ENCODE measurements at places on chromosomes 5 and 9. TPM values are rescaled to one million over a fixed set of nuclear protein-coding genes. Genes with fewer than 3 reads are reported as not detected.

The SHC3 gene
- not detected for total RNA-seq

GRCh38 chr9:80086822-80087345, 515.1 kb downstream of the TLE4 start:
- DNase-seq, result no peak
- no peak overlapping the region for H3K27ac ChIP-seq
- no peak overlapping the region for H3K4me3 ChIP-seq

GRCh38 chr5:67409126-67409777, 212.7 kb upstream of the CD180 start:
- no peaks in the 10 kb centered on the region for H3K4me1 ChIP-seq
- DNase-seq, result no peak
- peaks cover 4% of the 10 kb centered on the region for H3K27me3 ChIP-seq
- no peak overlapping the region for H3K4me3 ChIP-seq
- H3K36me3 ChIP-seq, result no peaks in the 10 kb centered on the region
- H3K27ac ChIP-seq, result no peak overlapping the region

DNA sequence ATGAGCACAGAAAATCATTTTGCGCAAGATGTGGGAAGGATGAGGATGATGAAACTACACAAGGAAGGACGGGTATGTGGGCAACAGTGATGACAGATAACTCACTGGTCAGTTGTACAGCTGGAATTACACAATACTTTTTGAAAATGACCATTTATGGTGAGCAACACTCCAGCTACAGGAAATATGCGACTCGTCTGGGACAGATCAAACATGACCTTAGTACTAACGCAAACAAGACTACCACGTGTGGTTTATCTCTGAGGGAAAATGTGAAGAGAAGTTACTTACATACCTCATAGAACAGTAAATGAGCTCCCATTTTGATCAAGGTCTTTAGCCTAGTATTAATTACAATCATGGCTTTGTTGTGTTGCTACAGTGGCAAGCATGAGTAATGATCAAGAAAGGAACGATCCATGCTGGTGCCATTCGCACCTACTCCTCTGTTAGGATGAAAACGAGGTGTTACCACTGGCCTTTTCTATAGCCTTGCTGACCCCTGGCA, 456.9 kb downstream of the BNC2 start:
- no peaks in the 10 kb centered on the region for H3K4me1 ChIP-seq
- DNase-seq, result no peak
- H3K36me3 ChIP-seq, result no peaks in the 10 kb centered on the region
- no peak overlapping the region for H3K4me3 ChIP-seq
- H3K27ac ChIP-seq, result no peak overlapping the region

The SPDL1 gene
- total RNA-seq, result 36.9 TPM

DNA sequence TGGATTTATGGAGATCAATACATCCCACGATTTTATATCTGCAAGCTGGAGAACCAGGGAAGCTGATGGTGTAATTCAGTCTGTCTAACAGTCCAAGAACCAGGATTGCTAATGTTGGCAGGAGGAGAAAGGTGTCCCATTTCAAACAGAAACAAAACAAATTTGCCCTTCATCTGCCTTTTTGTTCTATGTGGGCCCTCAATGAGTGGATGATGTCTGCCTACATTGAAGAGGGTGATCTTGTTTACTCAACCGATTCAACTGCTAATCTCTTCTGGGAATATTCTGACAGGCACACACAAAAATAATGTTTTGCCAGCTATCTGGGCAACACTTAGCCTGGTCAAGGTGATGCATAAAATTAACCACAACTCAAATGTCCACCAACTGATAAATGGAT, 65.1 kb upstream of the IL33 start:
- no peaks in the 10 kb centered on the region for H3K36me3 ChIP-seq
- H3K4me1 ChIP-seq, result no peaks in the 10 kb centered on the region
- peaks cover 2% of the 10 kb centered on the region for H3K27me3 ChIP-seq
- no peak overlapping the region for H3K4me3 ChIP-seq

- no peaks in the 10 kb centered on the region for H3K36me3 ChIP-seq
- no peaks in the 10 kb centered on the region for H3K27me3 ChIP-seq
- no peaks in the 10 kb centered on the region for H3K4me1 ChIP-seq
- no peak for DNase-seq
Observed at GRCh38 chr5:44260793-44261192, 128.4 kb downstream of the FGF10 start.

GRCh38 chr9:36156116-36156515, 13.1 kb upstream of the CCIN start:
- no peaks in the 10 kb centered on the region for H3K27me3 ChIP-seq
- H3K4me3 ChIP-seq, result no peak overlapping the region
- H3K4me1 ChIP-seq, result peaks cover 40% of the 10 kb centered on the region
- peaks cover 47% of the 10 kb centered on the region for H3K36me3 ChIP-seq
- DNase-seq, result no peak

The ZNF366 gene
- total RNA-seq, result not detected

DNA sequence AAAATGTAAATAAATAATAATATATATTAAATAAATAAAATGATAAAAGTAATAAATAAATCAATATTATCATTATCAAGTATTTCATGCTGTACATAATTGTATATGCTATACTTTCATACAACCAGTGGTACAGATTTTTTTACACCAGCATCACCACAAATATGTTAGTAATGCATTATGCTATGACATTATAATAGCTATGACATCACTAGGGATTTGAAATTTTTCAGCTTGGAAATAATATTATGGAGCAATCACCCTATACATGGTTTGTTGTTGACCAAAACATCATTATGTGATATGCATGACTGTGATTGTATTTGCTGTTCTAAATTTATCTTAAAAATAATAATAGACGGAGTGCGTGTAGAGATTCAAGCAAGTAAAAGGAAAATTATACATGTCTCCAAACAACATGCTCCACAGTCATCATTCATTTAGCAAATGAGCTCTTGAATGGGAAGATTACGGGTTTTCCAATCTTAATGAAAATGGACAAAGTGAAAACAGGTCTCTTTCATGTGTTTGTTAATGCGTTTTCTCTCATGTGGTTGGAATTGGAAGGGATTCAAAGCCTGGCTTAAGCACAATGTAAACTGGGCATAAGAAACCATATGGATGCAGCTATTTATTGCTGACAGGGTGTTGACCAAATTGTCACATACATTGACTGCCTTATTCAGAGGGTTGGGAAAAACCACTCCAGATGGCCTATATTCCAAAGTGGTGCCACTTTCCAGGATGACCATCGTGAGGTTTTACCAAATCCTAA, 643.0 kb upstream of the RGMB start:
- no peak overlapping the region for H3K27ac ChIP-seq
- no peak for DNase-seq
- no peak overlapping the region for H3K4me3 ChIP-seq
- no peaks in the 10 kb centered on the region for H3K27me3 ChIP-seq
- no peaks in the 10 kb centered on the region for H3K36me3 ChIP-seq
- H3K4me1 ChIP-seq, result no peaks in the 10 kb centered on the region

DNA sequence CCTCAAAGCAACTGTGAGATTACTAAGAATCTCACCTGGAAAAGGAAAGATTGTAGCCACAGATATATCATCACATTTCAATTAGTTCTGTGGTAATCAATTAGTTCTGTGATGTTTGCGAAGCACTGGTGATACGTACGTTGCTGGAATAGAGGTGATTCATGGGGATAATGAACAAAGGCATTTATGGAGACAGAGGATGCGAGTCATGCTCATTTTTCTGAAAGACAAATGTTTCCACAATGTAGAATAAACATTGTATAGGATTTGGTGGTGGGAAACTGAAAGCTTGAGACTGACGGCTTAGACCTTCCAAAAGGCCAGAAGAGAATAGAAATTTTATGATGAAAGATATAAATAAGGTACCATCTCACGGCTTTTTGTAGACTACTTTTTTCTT, 507.3 kb upstream of the TYRP1 start:
- no peak overlapping the region for H3K27ac ChIP-seq
- no peaks in the 10 kb centered on the region for H3K4me1 ChIP-seq
- no peak overlapping the region for H3K4me3 ChIP-seq

DNA sequence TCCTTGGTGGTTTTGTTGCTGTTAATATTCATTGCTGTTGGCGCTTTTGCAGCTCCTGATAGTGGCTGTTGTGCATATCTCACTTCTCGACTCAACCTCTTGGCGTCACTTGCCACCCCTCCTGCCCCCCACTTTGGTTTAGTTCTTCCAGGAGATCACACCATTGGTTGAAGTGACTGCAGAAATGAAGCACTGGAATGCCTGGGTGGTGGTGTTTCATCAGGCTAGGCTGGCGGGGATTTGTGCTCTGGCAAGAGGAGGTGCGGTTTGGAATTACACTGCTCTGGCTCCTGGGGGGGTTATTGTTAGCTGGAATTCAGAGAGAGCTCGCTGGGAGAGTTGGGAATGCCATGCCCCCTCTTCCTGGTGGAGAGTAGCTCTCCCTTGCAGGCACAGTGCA, 11.5 kb downstream of the PRRC2B start:
- peaks cover 79% of the 10 kb centered on the region for H3K4me1 ChIP-seq
- no peak for DNase-seq
- H3K27ac ChIP-seq, result peak overlapping the region; percentile 83
- peak overlapping the region; percentile 82 for H3K4me3 ChIP-seq
- no peaks in the 10 kb centered on the region for H3K27me3 ChIP-seq
- peaks cover 30% of the 10 kb centered on the region for H3K36me3 ChIP-seq

- no peak overlapping the region for H3K27ac ChIP-seq
- H3K4me1 ChIP-seq, result peaks cover 4% of the 10 kb centered on the region
- no peaks in the 10 kb centered on the region for H3K36me3 ChIP-seq
- DNase-seq, result peak; percentile 73
Observed at GRCh38 chr9:100473276-100474081, 530 bp downstream of the TMEFF1 start.

DNA sequence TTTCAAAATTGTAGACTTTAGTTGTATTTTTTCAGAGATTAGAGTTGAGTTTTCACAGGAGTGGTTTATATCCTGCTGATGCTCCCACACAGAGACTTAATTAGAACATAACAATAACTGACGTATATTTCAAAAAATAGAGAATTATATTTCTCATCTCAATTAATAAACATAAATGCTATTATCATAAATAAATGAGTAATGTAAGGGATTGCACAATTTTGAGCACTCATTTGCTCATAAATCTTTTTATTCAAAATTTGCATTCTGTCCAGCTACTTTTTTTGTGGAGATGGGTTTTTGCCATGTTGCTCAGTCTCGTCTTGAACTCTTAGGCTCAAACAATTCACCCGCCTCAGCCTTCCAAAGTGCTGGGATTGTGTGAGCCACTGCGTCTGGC, 515.7 kb upstream of the RORB start:
- no peak overlapping the region for H3K4me3 ChIP-seq
- H3K4me1 ChIP-seq, result no peaks in the 10 kb centered on the region
- no peak for DNase-seq
- H3K27me3 ChIP-seq, result no peaks in the 10 kb centered on the region

The GRM6 gene
- total RNA-seq, result not detected

The FAXDC2 gene
- total RNA-seq, result not detected

DNA sequence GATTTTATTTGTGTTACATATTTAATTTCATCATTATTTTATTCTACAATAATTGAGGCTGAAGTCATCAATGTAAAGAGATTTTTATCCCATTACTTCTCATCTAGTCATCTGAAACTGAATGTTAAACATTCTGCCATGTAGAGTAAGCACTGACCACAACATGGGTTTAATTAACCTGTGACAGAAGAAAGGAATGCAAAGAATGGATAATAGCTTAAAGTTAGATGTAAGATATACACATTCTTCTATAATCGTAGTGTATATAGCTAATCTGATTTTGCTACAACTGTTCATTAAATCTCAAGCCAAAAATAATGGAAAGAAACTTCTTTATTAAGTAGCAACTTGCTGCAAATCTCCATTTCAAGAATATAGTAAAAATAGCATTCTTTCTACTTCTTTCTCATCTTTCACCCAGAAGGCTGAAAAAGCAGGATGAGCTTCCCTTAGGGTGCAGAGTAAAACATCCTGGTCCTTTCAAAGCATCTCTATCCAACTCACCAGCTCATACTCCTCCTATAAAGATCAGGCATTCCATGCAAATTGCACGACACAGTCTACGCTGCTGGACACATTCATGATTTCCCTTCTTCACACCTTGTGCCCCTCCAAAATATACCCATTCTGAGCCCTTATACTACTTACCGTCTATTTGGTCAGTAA, 115.2 kb downstream of the EFNA5 start:
- no peak overlapping the region for H3K4me3 ChIP-seq
- no peak for DNase-seq
- H3K4me1 ChIP-seq, result no peaks in the 10 kb centered on the region
- H3K36me3 ChIP-seq, result no peaks in the 10 kb centered on the region

- DNase-seq, result no peak
- H3K4me1 ChIP-seq, result no peaks in the 10 kb centered on the region
- no peaks in the 10 kb centered on the region for H3K27me3 ChIP-seq
- H3K27ac ChIP-seq, result no peak overlapping the region
Observed at GRCh38 chr9:125476645-125477044, 215.0 kb downstream of the GAPVD1 start.

DNA sequence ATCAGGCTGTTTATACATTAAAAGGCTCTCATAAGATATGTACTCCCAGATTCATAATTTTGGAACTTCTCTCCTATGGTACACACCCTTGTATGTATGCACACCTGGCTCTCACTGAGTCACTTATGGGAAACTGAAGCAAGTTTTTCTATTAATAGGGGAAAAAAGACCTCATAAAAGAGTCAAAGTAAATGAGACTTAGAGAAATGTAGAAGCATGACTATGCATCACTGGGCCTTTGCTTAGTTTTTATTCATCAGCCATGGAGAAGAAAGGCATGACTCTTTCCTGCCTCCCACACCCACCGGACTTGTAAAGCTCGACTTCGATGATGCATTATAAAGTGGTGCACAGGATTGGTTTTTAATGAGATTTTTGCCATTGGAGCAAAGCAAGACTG, 28.2 kb downstream of the MTAP start:
- no peak for DNase-seq
- peaks cover 64% of the 10 kb centered on the region for H3K36me3 ChIP-seq
- no peaks in the 10 kb centered on the region for H3K27me3 ChIP-seq
- no peak overlapping the region for H3K27ac ChIP-seq
- H3K4me3 ChIP-seq, result no peak overlapping the region

The SAXO1 gene
- total RNA-seq, result not detected

The NEUROG1 gene
- not detected for total RNA-seq

The ATOSB gene
- 3.7 TPM for total RNA-seq

The DMRT2 gene
- 0.21 TPM for total RNA-seq

DNA sequence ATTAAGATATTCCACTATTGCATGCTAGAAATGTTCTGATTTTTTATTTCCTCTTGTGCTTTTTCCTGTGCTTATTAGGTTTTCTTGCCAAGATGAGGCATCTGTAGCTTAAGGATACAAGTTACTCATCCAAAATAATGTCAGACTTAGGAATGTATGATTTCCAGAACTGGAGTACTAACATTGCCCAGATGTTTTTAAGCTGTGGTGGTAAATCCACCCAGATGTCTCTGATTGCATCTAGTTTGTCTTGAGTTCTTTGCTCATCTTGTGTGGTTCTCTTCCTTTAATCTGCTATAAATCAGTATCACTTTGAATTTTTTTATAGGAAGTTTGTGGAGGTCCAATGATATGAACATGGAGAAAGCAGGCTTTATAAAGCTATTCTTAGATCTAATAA, 337.5 kb upstream of the ZNF608 start:
- H3K4me1 ChIP-seq, result no peaks in the 10 kb centered on the region
- DNase-seq, result no peak
- H3K27ac ChIP-seq, result no peak overlapping the region
- H3K27me3 ChIP-seq, result no peaks in the 10 kb centered on the region

The INSL4 gene
- not detected for total RNA-seq

The GAPT gene
- total RNA-seq, result not detected

The ZNF483 gene
- 1.8 TPM for total RNA-seq

The CCL27 gene
- 0.52 TPM for total RNA-seq

- H3K4me3 ChIP-seq, result peak overlapping the region; percentile 67
- DNase-seq, result no peak
- H3K36me3 ChIP-seq, result peaks cover 7% of the 10 kb centered on the region
- no peaks in the 10 kb centered on the region for H3K27me3 ChIP-seq
Observed at GRCh38 chr9:71895117-71895516, 15.9 kb downstream of the ABHD17B start.

The UNC13B gene
- total RNA-seq, result 0.51 TPM
